ENCODE measurements at places on chromosomes 5 and 9. TPM values are rescaled to one million over a fixed set of nuclear protein-coding genes. Genes with fewer than 3 reads are reported as not detected.

DNA sequence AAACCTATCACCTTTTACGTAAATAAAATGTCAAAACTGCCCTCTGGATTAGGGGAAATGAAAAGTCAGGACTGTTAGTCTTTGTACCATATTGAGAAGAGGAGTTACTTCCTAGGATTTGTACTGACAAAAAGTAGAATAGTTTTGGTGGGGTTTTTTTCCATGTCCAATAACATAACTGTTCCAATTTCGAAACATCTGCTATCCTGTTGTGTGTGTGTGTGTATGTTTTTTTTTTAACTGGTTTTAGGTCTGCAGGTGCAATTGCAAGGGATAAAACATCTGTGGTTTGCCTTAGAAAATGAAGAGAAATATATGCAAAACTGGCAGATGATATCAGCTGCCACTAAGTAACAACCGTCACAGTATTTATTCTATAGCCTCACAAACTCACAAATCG lies 506.8 kb downstream of the NFIB start:
- no peak for DNase-seq

GRCh38 chr9:23079798-23080197 lies 633.2 kb downstream of the DMRTA1 start:
- DNase-seq, result no peak

Gene TLR4
- 7.5 TPM for total RNA-seq

DNA sequence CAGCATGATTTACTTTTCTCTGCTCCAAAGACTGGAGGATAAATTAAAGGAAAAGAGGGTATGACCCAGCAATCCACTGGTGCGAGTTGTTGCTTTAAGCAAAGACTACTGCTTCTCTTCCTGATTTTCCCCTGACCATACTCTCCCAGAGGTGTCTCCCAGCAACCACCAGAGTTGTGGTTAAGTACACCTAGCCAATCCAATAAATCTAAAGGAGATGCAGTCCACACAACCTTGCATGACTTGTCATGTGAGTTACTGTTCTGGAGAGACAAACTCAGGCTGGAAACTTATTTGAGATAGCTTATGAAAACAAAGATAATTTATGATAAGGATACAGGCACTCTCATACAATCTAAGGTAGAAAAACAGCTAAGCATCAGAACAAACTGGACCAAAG lies 11.9 kb downstream of the TMC1 start:
- DNase-seq, result no peak

DNA sequence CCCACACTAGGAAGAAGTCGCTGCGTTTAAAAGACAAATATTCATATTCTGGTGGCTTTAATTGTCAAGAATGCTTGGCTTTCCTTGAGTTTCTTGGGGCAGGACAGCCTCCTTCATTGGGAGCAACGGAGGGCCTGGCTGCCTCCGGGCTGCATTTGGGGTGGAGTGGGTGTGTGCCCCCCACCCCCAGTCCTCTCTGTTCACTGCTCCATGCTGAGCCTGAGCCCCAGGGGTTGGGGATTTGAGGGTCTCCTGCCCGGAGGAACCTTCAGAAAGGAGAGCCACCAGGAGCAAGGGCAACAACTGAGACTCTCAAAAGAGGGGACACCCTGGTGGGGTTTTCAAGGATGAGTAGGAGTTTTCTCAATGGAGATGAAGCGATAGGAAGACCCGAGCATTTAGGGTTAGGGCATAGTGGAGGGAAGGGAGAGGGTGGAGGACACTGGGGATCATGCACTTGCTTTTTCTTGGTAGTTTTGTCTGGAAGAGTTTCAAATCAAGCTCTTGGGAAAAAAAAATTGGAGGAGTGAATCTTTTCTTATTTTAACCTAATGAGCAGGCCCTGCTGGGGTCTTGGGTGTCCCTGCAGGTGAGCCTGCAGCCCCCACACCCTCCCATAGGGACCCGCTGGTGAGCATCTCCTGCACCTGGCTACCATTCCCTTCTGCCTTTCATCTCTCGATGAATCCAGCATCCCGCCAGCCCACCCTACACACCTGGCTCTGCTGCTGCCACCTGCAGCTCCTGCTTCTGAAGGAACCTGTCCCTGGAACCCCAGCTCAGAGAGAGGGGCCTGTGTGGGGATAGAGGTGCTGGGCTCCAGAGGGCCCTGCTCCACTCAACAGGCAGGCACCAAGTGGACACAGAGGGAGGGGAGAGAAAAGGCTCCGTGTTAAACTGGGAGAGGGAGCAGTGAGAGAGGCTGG lies 4.1 kb downstream of the SLC6A19 start:
- DNase-seq, result no peak

DNA sequence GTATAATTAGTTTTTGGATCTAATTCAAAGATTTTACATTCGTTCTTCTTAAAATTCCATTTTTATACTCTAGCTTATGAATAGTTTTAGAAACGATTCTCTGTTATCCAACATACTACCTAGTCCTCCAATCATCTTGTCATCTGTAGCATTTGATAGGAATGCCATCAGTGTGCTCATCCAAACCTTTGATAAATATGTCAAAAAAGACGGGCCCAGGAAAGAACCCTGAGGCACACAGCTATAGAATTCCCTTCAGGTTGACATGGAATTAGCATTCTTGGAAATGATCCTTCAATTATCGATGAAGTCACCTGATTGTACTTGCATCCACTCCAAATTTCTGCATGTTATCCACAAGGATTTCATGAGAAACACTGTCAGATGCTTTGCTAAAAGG lies 64.8 kb upstream of the EFNA5 start:
- no peak for DNase-seq

GRCh38 chr9:124302921-124303320 lies 45.2 kb downstream of the NEK6 start:
- DNase-seq, result no peak

DNA sequence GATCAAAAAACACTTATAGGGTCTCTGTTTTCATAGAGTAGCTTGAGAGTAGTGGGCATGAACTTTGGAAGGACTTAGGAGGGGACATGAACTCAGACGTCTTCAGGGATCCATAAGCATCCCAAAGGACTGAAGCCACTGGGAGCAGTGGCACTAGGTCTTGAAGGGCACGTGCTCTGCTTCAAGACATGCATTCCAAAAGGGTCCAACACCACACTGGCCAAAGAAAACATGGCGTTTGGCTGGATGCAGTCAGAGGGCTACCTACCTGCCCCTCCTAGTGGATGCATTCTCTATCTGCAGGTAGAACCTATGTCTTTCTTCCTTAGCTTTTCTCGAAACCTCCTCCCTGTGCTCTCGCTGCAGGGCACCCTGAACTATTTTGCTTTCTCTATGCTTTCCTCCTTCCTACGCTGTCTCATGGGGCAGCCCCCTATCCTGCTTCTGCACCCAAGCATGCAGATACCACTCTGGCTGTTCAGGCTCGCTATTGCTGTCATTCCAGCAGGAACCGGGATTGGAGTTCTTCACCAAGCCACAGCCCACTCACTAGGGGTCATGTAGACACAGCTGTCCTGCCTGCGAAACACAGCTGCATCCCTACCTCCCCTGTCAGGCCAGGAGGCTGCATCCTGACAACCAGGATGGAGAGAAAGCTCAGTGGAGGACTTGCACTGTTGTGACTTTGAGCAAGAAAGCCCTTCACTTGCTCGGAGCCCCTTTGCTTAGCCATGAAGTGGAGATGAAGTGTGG lies 11.9 kb downstream of the FAM240B start:
- no peak for DNase-seq

- DNase-seq, result no peak
Observed at GRCh38 chr9:130321539-130321938, 56.0 kb downstream of the HMCN2 start.

DNA sequence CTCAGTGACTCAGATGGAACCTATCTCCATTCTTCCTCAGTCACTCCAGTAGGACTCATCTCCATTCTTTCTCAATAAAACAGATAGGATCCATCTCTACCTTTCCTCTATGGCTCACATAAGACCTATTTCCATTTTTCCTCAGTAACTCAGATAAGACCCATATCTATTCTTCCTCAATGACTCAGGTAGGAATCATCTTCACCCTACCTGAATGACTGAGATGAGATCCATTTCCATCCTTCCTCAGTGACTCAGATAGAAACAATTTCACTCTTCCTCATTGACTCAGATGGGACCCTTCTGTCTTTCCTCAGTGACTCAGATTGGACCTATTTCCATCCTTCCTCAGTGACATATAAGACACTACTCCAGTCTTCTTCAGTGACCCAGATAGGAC lies 165.1 kb downstream of the FBXO4 start:
- DNase-seq, result no peak

- no peak for DNase-seq
Observed at GRCh38 chr9:123368536-123369153, 12.6 kb downstream of the CRB2 start.

GRCh38 chr5:91383956-91384300 lies 811 bp upstream of the ARRDC3 start:
- DNase-seq, result no peak

DNA sequence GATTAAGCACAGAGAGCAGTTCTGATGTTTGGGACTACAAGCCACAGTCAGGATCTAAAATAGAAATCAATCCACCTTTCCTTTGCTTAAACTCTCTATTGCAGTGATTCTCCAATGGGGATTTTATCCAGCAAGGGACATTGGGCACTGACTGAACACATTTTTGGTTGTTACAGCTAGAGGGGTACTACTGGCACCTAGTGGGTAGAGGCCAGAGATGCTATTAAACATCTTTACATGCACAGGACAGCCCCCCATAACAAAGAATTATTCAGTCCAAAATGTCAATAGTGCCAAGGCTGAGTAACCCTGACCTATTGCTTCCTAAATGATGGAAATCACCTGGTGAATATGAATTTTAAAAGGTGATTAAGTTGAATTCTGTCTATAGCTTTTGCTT lies 12.0 kb downstream of the ZNF622 start:
- no peak for DNase-seq

- no peak for DNase-seq
Observed at GRCh38 chr5:169651526-169651925, 14.5 kb downstream of the DOCK2 start.

Gene TMEM8B
- 22.0 TPM for total RNA-seq

DNA sequence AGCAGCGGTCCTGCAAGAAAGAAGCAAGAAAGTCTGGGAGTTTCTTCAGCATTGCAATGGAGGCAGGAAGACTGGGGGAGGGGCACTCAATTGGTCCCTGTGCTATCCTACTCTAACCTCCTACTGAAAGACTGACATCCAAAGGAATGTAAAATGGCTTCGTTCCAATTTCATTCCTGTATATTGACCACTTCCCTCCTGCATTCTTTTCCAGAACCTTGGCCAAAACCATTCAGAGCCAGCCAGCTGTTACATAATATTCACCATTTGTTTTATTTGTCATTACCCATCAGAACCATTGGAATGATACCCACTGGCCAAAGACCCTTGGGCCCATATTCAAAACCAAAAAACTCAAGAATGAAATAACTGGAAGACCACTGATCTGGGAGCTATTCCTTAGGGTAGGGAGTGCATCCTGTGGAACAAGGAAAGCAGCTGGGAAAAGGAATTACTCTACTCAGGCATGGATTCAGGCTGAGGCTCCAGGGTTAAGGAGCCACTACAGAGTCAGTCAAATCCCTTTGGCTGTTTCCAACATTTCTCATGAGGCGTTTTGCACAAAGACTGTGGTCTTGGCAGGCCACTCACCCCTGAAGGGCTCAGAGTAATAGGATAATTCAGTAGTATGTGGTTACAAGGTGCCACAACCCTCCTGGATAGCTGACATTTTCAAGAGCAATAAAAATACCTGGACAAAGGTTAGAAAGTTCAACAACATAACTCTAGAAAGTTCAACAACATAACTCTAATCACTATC lies 148.7 kb upstream of the SLC1A3 start:
- no peak for DNase-seq

DNA sequence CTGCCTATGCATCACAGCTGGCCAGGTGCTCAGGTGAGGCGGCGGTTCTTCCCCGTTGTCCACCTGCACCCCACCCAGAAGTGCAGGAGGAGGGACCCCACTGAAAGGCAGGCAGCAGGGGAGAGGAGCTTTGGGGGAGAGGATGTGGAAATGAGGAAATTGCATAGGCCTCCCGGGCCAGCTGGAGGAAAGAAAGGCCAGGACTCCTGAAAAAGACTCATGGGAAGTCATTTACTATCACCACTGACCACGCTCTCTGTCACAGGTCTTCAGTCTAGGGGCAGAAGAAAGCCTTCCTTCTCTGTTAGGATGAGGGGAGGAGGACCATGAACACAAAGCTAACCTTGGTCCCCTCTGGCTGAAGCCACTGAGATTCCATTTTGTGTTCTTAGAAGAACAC lies 28.1 kb downstream of the KCNMB1 start:
- DNase-seq, result no peak

GRCh38 chr5:148653291-148653835 lies 964 bp downstream of the HTR4 start:
- DNase-seq, result no peak

GRCh38 chr5:73298772-73299630 lies 126.0 kb downstream of the TMEM174 start:
- DNase-seq, result no peak

Gene MYMK
- total RNA-seq, result not detected

DNA sequence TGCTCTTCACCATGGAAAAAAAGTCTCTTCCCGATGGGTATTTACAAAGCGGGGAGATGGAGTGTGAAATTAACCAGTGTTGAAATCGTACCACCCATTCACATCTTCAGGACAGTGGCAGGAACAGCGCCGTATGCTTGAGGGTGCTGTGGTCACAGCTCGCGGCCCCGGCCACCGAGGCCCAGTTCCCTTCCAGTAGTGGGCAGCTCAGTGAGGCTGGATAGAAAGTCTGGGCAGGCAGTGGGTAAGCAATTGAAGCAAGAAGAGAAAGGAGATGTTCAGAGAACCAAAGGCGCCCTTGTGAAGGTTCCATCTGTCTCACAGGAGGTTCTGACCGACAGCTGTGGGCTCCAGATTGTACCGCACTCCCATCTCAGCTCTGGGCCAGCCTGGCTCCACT lies 59.1 kb downstream of the SECISBP2 start:
- DNase-seq, result no peak

GRCh38 chr9:71303351-71303750 lies 181.9 kb upstream of the TRPM3 start:
- DNase-seq, result no peak

- DNase-seq, result no peak
Observed at GRCh38 chr9:77679088-77679487, 31.0 kb upstream of the GNA14 start.

- DNase-seq, result no peak
Observed at GRCh38 chr5:87997662-87998061, 271.0 kb downstream of the TMEM161B start.

GRCh38 chr5:148202531-148203203 lies at the start of gene SPINK6:
Gene SPINK6, plus strand, starts transcription at chr5:148203042. Its CDS starts 55 bp downstream, at chr5:148203097.
- DNase-seq, result no peak
